Activated naive CD8-positive, alpha-beta T cell treated with anti-CD3 and anti-CD28 coated beads for 36 hours (primary cell): ENCODE measurements at places on chromosomes 3 and 15. TPM values are rescaled to one million over a fixed set of nuclear protein-coding genes. Genes with fewer than 3 reads are reported as not detected.

The ADAMTS7 gene
- total RNA-seq: 0.21 TPM

The CKMT1A gene
- total RNA-seq: 0.14 TPM

The DZIP1L gene
- 0.29 TPM for total RNA-seq

The CLDN16 gene
- not detected for total RNA-seq

The MUC13 gene
- total RNA-seq: not detected

The TRIM59 gene
- 43.3 TPM for total RNA-seq

The ANKRD63 gene
- not detected for total RNA-seq

The ENTPD3 gene
- not detected for total RNA-seq

The PLSCR2 gene
- total RNA-seq: not detected

The EPHA6 gene
- not detected for total RNA-seq

The FAM107A gene
- not detected for total RNA-seq

The TUSC7 gene
- total RNA-seq: not detected

The USP4 gene
- total RNA-seq: 63.3 TPM

The DUOX1 gene
- 0.14 TPM for total RNA-seq

The STX19 gene
- not detected for total RNA-seq

The ZPLD1 gene
- not detected for total RNA-seq

The SLC9C1 gene
- total RNA-seq: not detected

The RARB gene
- not detected for total RNA-seq

The ITIH1 gene
- not detected for total RNA-seq

The KIF7 gene
- total RNA-seq: 3.4 TPM

The CHRFAM7A gene
- 0.04 TPM for total RNA-seq

The PRSS50 gene
- total RNA-seq: not detected

The ABHD14A gene
- total RNA-seq: 10.2 TPM

The SORD gene
- 36.0 TPM for total RNA-seq

The STAB1 gene
- 0.10 TPM for total RNA-seq

The PAK6 gene
- total RNA-seq: 0.18 TPM

The CATSPER2 gene
- 0.91 TPM for total RNA-seq

The COL6A5 gene
- total RNA-seq: not detected
